ENCODE measurements at places on chromosomes 7 and 10. TPM values are rescaled to one million over a fixed set of nuclear protein-coding genes. Genes with fewer than 3 reads are reported as not detected.
A peak's percentile ranks its signal among the peaks of the same experiment; 100 is the strongest.

Gene FRMD4A
- total RNA-seq = 0.32 TPM

- no peaks in the 10 kb centered on the region for H3K36me3 ChIP-seq
- no peak for DNase-seq
- H3K27me3 ChIP-seq = peaks cover 6% of the 10 kb centered on the region
- no peak within 1 kb of the TSS for H3K4me3 ChIP-seq
- H3K4me1 ChIP-seq = no peaks in the 10 kb centered on the region
Measured at GRCh38 chr10:79948976-79949722, at the start of gene SFTPD. SFTPD (minus strand) TSS chr10:79949105; CDS start chr10:79946659, 2,446 bp downstream.

GRCh38 chr7:128796327-128796726 lies 4.6 kb downstream of the CCDC136 start:
- no peaks in the 10 kb centered on the region for H3K36me3 ChIP-seq
- DNase-seq = no peak
- H3K4me3 ChIP-seq = no peak overlapping the region
- H3K27me3 ChIP-seq = no peaks in the 10 kb centered on the region
- no peak overlapping the region for H3K27ac ChIP-seq

DNA sequence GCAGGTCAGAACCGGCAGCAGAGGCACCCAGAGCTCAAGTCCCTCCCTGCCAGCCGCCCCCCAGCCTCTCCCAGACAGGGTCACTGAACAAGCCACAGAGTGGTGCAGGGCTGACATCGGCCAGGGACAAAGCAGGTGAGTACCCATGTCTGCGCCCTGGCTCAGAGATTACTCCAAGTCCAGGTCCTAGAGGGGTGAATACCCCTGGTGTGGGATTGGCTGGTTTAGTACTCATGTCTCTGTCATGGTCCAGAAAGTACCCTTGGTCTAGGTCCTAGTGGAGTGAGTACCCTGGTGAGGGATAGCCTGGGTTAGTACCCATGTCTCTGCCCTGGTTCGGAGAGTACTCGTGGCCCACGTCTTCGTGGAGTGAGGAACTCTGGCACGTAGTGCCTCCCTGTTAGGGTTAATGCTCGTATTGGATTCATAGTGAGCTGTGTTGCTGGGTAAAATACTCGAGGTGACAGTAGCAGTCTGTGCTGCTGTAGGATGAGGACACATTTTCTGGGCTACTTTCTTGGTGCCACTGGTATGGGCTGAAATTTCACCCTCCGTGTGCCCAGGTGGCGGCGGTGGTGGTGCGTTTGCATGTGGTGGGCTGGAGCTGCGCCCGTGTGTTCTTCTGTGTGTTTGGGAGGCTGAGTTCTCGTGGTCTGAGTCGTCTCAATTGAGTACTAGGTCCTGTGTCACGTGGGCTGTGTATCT lies 25.5 kb upstream of the KNDC1 start:
- no peak overlapping the region for H3K4me3 ChIP-seq
- H3K4me1 ChIP-seq = no peaks in the 10 kb centered on the region
- no peak overlapping the region for H3K27ac ChIP-seq
- H3K36me3 ChIP-seq = no peaks in the 10 kb centered on the region
- no peaks in the 10 kb centered on the region for H3K27me3 ChIP-seq
- DNase-seq = no peak

DNA sequence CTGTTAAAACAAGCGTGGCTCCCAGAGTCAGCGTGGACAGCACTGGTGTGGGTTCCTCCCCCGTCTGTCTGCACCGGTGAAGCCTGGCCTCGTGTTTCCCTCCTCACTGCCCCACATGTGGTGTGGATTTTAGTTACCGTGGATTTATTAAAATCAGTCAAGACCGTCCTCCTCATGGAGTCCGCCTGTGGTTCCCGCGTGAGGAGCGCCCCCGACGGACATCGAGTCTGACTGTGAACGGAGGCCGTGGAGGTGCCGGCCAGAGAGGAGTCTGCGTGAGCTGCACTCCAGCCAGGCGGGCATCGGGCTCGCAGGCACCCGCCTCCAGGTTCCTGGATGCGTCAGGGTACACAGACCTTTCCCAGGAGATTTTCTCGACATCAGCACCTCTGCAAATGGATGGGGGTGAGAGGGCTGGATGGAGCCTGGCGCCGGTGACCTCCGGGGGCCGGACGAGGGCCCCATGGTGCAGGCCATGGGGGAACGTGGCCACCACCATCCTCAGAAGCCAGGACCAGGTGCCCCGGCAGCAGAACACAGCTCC lies 26.3 kb upstream of the UTF1 start:
- DNase-seq = no peak
- H3K4me1 ChIP-seq = no peaks in the 10 kb centered on the region
- H3K36me3 ChIP-seq = no peaks in the 10 kb centered on the region
- H3K4me3 ChIP-seq = no peak overlapping the region

Gene CH25H
- total RNA-seq = not detected

DNA sequence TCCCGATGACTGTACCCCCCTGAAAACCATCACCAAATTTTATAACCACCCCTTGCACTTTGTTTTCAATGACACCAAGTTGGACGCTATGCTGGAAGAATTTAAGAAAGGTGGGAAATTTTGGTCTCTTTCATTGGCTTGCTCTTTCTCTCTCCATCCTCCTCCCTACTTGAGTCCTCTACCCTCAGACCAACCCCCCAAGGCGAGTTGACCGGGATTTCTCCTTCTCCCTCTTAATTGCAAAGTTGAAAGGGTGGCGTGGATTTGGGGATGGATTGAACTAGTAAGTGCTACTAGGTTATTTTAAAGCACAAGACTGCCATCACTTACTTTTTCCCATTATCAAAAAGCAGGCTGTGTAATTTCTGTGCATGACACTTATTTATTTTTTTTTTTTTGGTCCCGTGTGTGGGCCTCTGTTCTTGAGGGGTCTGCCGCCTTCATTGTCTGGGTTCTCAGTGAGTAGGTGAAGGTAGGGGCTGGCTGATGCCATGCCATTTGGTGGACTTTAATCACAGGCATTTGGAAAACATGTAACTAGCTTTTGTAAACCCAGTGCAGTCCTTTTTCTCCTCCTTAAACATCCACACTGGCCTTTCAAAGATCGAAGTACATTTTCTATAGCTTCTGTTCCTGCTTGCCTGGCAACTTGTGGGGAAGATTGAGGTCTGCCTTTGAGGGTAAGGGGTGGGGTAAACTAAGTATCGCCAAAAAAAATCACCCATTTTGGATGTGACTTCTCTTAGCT lies 2.1 kb downstream of the CNNM2 start:
- peaks cover 43% of the 10 kb centered on the region for H3K4me1 ChIP-seq
- H3K27ac ChIP-seq = peak overlapping the region; percentile 29
- peak overlapping the region; percentile 92 for H3K4me3 ChIP-seq
- DNase-seq = no peak

Gene GPNMB
- 0.59 TPM for total RNA-seq

- no peak overlapping the region for H3K4me3 ChIP-seq
- H3K27ac ChIP-seq = no peak overlapping the region
- no peak for DNase-seq
- H3K4me1 ChIP-seq = no peaks in the 10 kb centered on the region
- H3K36me3 ChIP-seq = no peaks in the 10 kb centered on the region
Measured at GRCh38 chr7:70728872-70729552, 402.9 kb upstream of the GALNT17 start.

DNA sequence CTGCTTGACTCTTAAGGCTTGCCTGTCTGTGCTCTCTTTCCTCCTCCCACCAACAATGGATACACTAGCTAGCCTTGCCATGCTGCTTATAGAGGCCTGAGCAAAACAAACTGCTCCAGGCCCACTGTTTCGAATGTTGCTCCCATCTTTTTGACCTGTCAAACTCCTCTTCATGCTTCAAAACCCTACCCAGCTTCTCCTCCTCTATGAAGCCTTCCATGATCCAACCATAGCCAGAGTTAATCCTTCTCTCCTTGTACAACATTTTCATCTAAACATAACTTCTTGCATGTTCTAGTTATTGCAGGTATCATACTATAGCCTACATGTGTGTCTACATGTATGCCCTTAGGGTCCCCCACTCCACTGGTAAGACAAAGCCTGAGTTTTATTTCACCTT lies 426.7 kb upstream of the MGMT start:
- no peak overlapping the region for H3K4me3 ChIP-seq
- no peak for DNase-seq
- peaks cover 34% of the 10 kb centered on the region for H3K4me1 ChIP-seq
- peaks cover 31% of the 10 kb centered on the region for H3K27me3 ChIP-seq

DNA sequence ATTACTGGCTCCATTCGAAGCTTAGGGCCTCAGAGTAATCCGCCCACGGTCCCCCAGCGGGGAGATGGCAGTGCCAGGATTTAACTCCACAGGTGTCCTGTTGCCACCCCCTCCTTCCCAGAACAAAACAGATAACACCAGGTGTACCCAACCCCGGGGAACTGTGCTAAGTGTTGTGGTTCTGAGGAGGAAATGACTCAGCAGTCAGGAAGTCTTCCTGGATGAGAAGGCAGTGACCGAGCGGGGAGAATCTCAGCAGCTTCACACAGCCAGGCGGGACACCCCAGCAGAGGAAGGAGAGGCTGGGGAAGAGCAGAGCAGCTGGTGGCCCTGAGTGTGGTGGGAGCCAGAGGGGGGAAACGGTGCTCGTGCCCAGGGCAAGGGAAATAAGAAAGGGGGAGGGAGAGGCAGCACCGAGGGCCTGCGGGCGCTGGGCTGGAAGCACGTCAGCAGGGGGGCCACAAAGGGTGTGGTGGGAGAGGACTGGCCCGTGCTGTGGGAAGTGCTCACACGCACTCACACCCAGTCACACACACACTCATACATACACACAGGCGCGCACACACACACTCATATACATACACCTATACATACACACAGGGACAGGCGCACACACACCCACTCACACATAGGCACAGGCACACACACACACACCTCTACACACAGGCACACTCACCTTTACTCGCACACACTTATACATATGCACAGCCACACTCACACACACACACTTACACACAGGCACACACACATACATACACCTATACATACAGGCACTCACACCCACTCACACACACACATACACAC lies 59.8 kb upstream of the CHST15 start:
- peak; percentile 16 for DNase-seq
- H3K27me3 ChIP-seq = peaks cover 13% of the 10 kb centered on the region
- H3K27ac ChIP-seq = no peak overlapping the region
- H3K4me1 ChIP-seq = peaks cover 3% of the 10 kb centered on the region
- H3K36me3 ChIP-seq = no peaks in the 10 kb centered on the region

GRCh38 chr7:151761231-151761630 lies 115.7 kb downstream of the PRKAG2 start:
- H3K4me3 ChIP-seq = no peak overlapping the region
- no peak overlapping the region for H3K27ac ChIP-seq
- no peak for DNase-seq
- peaks cover 4% of the 10 kb centered on the region for H3K36me3 ChIP-seq

Gene IGF2BP3
- total RNA-seq = 16.6 TPM

GRCh38 chr7:24816868-24817267 lies 59.6 kb upstream of the GSDME start:
- H3K4me1 ChIP-seq = peaks cover 23% of the 10 kb centered on the region
- no peaks in the 10 kb centered on the region for H3K27me3 ChIP-seq
- no peak for DNase-seq
- H3K36me3 ChIP-seq = peaks cover 69% of the 10 kb centered on the region
- no peak overlapping the region for H3K4me3 ChIP-seq

DNA sequence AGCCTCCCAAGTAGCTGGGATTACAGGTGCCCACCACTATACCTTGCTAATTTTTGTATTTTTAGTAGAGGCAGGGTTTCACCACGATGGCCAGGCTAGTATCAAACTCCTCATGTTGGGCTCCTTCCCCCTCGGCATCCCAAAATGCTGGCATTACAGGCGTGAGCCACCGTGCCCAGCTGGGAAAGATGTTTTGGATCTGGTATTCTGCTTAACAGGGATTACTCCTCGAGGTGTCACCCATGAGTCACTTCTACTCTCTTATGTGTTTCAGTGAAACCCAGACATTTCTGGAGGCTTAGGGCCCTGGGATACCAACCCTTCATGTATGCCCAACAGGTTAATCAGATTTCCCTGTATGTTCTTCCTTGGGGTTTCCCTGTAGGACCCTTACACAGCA lies 11.8 kb upstream of the OPN4 start:
- no peak overlapping the region for H3K4me3 ChIP-seq
- H3K36me3 ChIP-seq = no peaks in the 10 kb centered on the region

Gene ANKRD2
- 0.18 TPM for total RNA-seq

Gene PTN
- total RNA-seq = 0.11 TPM

DNA sequence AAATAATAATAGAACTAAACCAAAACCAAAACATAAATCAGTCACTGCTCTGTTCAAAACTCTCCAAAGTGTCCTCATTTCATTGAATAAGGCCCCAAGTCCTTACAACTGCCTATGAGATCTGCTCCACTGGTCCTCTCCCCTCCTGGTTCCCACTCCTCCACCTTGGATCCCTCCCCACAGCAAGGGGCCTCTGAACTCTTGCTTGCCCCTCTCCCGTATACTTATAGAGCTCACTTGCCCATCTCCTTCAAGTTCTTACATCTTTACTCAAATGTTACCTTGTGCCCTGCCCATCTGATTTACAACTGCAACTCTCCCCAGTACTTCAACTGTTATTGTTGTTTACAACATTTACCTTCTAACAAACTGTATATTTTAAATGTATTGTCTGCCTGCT lies 819 bp downstream of the POLD2 start:
- H3K4me1 ChIP-seq = peaks cover 31% of the 10 kb centered on the region
- peak overlapping the region; percentile 86 for H3K4me3 ChIP-seq
- DNase-seq = no peak
- peak overlapping the region; percentile 62 for H3K27ac ChIP-seq
- H3K36me3 ChIP-seq = peaks cover 41% of the 10 kb centered on the region

Gene EBLN1
- total RNA-seq = not detected

- DNase-seq = no peak
- H3K4me1 ChIP-seq = peaks cover 11% of the 10 kb centered on the region
- H3K27ac ChIP-seq = no peak overlapping the region
- H3K27me3 ChIP-seq = no peaks in the 10 kb centered on the region
- H3K4me3 ChIP-seq = no peak overlapping the region
Measured at GRCh38 chr10:102613785-102614184, 30.5 kb upstream of the TRIM8 start.

Gene NKX2-3
- not detected for total RNA-seq

- H3K36me3 ChIP-seq = no peaks in the 10 kb centered on the region
- peaks cover 33% of the 10 kb centered on the region for H3K27me3 ChIP-seq
Measured at GRCh38 chr7:132557489-132558044, 18.7 kb downstream of the PLXNA4 start.

Gene LRRD1
- total RNA-seq = 0.09 TPM

Gene CALHM1
- not detected for total RNA-seq

DNA sequence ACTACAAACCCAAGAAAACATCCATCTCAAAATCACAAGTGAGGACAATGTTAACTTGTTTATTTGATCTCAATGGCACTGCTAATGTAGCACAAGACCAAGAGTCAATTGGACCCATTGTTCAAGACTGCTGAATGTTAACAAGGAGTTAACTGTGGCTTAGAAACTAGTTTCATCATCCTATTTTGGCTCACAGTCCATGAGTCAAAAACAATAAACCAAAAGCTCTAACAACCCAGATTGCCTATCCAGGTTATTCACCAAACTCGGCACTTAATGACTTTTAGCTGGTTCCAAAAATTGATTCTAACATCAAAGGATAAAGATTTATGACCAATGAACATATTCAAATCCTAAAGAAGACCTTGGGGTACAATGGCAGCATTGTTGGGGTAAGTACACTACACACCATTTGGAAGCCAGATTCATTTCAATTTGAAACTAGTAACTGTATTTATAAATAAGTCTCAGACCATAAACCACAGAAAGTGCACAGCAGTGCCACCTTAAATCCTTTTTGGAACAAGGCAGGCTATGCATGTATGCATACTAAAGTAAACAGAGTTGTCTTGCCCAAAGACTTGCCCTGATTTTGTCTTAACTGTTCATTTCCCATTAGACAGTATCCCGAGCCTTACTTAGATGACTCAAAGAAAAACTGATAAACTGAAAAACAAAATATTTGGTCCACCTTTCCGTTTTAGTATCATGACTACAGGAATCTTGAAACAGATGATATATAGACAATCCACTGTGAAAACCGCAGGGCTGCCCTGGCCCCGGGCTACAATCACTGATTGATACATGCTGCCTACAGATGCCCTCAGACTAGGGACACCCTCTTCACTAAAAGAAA lies 84.5 kb downstream of the SRPK2 start:
- peaks cover 27% of the 10 kb centered on the region for H3K36me3 ChIP-seq
- H3K27ac ChIP-seq = no peak overlapping the region
- H3K4me3 ChIP-seq = no peak overlapping the region
